Effector CD8-positive, alpha-beta T cell (primary cell): ENCODE measurements at places on chromosomes 4 and X.

GRCh38 chr4:139647952-139648351 lies 17.7 kb upstream of the MGST2 start:
- DNase-seq, result no peak

GRCh38 chrX:54484666-54485065 lies 11.4 kb downstream of the FGD1 start:
- no peak for DNase-seq

DNA sequence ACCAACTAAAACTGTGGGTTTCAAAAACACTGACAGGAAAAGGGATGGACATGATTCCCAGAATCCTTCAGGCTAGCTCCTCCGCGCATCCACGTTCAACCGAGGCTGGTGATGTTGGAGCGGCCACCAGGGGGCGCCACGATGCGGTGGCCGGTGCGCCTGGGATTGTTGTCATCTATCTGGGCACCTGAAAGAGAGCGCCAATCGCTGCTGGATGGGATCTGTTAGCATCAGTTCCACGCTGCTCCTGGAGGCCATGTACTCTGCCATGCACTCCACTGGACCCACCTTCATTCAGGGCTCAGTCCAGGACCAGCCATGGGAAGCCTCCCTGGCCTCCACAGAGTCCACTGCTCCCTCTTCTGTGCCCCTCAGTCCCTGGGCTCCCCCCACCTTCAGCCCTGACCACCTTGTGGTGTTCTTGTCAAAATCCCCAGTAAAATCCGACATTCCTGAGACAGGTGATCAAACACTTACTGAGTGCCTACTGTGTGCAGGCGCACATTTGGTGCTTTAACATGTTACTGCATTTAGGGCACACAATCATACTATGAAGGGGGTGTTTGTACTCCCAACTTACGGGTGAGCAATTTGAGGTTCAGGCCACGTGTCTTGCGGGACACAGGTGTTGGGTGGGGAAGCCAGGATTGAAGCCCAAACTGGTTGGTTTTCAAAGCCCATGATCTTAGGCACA lies 71.1 kb downstream of the CRMP1 start:
- no peak for DNase-seq

GRCh38 chr4:56187688-56188087 lies 199.6 kb downstream of the AASDH start:
- DNase-seq, result no peak

- no peak for DNase-seq
These were observed 31.9 kb downstream of the NSG1 start for GRCh38 chr4:4418676-4419390.

GRCh38 chr4:56123051-56123450 lies 174.3 kb downstream of the CEP135 start:
- DNase-seq, result no peak

GRCh38 chr4:42197341-42197740 lies 44.9 kb upstream of the BEND4 start:
- no peak for DNase-seq

DNA sequence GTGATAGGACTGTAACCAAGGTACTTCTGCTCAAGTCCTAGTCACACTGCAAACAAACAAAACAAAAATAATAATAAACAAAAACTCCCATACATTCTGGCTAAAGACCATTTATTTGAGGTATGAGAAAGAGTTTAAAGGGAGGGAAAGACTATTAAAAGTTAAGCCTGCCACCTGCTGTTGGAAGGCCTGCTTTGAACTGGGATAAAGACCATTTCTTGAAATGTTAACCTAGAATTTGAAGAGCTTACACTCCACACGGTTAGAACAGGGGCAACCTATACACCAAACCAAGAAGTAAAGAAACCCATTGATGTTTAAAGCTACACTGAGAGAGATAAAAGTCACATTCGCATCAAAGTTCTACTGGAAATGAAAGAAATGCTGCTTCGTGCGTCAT lies 548.7 kb upstream of the DIPK2B start:
- no peak for DNase-seq

DNA sequence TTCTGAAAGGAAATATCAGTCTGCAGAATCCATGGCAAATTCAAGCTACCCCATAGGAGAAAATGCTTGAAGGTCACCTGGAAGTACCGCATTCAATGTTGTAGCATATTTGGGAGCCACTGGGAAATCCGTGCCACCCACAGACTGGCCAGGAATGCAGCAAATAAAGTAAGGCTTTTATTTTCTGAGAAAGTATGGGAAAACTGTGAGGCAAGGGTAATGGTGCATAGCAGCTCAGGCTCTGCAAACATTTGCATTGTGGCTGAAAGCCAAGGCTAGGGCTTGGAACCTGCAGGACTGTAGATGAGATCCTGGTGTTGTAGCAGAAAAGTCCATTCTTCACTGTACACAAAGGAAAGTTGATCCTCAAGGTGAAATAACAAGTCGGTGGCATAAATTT lies 450.9 kb upstream of the NR3C2 start:
- no peak for DNase-seq

DNA sequence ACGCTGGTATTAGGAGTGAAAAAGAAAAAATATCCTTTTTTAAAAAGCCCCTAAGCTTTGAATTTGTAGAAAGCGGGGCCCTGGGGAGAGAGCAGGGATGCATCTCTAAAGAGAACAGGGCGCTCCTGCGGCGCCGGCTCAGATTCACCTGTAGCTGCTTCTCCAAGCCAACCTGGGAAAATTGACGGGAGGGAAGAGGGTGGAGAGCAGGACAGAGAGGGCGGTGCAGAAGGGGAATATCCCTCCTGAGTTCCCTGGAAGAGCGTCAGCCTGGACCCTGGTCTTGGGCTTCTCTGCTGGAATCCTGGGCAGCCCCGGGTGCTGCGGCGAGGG lies 776 bp upstream of the SOWAHD start:
- no peak for DNase-seq
